Upper lobe of left lung (tissue), 6 donors: ENCODE measurements at places on chromosomes 5 and 9. TPM values are rescaled to one million over a fixed set of nuclear protein-coding genes. Genes with fewer than 3 reads are reported as not detected.
A peak's percentile ranks its signal among the peaks of the same experiment; 100 is the strongest.

Gene SLC25A2
- 1.2 TPM for total RNA-seq

DNA sequence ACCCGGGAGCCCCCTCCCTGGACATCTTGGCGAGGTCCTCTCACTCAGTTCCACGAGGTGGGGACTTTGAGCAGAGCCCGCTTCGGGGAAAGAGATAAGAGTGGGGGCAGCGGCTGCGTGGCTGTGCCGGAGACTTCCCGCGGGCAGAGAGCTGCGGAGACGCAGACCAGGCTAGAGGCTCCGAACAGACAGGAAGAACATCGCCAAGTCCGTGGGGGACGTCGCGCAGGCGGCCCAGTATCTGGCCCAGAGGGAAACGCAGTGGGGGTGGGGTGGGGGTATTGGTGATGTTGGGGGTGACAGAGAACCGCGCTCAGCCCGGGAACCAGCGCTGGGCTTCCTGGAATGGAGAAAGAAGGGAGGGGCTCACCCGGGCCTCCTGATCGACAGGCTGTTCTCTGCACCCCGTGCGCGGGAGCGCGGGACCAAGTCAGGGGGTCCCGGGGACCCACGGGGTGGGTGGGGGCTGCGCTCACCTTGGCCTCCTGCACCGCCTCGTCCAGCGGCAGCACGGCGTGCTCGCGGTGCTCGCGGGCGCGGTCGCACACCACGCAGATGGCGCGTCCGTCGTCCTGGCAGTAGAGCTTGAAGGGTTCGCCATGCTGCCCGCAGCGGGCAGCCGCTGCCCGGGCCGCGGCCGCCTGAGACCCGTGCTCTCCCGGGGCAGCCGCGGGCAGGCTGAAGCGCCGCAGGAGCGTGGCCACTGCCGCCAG lies 727 bp downstream of the TRIM7 start:
- peak; percentile 88 for DNase-seq

GRCh38 chr9:9718691-9719090 lies 894.1 kb downstream of the PTPRD start:
- no peak for DNase-seq

GRCh38 chr9:105341434-105342146 lies 97.1 kb downstream of the SLC44A1 start:
- no peak for DNase-seq
